HCT116 (cell line): ENCODE measurements at places on chromosomes 2 and 18.

- no peaks in the 10 kb centered on the region for H3K27me3 ChIP-seq
- H3K27ac ChIP-seq: no peak overlapping the region
- H3K36me3 ChIP-seq: no peaks in the 10 kb centered on the region
- no peak overlapping the region for H3K4me3 ChIP-seq
- no peak for DNase-seq
- H3K4me1 ChIP-seq: no peaks in the 10 kb centered on the region
These were observed 60.7 kb downstream of the CXCR4 start for GRCh38 chr2:136057023-136057801.

DNA sequence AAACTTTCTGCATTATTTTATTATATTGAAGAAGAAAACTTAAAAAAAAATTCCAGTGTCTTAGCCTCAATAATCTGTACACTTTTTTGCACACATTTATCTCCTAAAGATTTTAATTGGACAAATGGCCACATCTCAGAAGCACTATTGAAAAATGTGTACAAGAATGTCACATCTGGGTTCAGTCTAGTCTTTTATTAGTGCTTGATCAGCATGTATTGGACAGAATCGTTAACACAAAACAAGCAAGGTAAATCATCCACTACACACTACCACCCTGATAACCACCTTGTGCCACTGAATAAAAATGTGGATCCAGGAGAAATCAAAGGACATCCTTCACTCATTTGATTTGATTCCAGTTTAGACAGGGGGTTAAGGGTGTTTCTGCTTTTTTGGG is 554.8 kb downstream of the ARHGAP15 start:
- H3K27ac ChIP-seq: no peak overlapping the region
- H3K4me1 ChIP-seq: no peaks in the 10 kb centered on the region
- DNase-seq: no peak

- no peak overlapping the region for H3K27ac ChIP-seq
- no peaks in the 10 kb centered on the region for H3K27me3 ChIP-seq
- no peaks in the 10 kb centered on the region for H3K4me1 ChIP-seq
These were observed 184.8 kb downstream of the NCK2 start for GRCh38 chr2:105929516-105929915.

- H3K4me1 ChIP-seq: no peaks in the 10 kb centered on the region
- no peak overlapping the region for H3K4me3 ChIP-seq
- no peak overlapping the region for H3K27ac ChIP-seq
- peaks cover 10% of the 10 kb centered on the region; the same call in 1 of the 2 replicates for H3K27me3 ChIP-seq
These were observed 44.6 kb downstream of the INHBB start for GRCh38 chr2:120390381-120391055.

GRCh38 chr2:88481691-88482336 is 29.3 kb upstream of the FOXI3 start:
- no peak for DNase-seq
- no peaks in the 10 kb centered on the region for H3K36me3 ChIP-seq
- no peak overlapping the region for H3K4me3 ChIP-seq
- no peaks in the 10 kb centered on the region for H3K4me1 ChIP-seq

- H3K4me1 ChIP-seq: peaks cover 6% of the 10 kb centered on the region; the same call in 1 of the 2 replicates
- DNase-seq: no peak
- H3K4me3 ChIP-seq: no peak overlapping the region
- H3K27me3 ChIP-seq: no peaks in the 10 kb centered on the region
These were observed 14.2 kb downstream of the CAPG start for GRCh38 chr2:85395912-85396475.

DNA sequence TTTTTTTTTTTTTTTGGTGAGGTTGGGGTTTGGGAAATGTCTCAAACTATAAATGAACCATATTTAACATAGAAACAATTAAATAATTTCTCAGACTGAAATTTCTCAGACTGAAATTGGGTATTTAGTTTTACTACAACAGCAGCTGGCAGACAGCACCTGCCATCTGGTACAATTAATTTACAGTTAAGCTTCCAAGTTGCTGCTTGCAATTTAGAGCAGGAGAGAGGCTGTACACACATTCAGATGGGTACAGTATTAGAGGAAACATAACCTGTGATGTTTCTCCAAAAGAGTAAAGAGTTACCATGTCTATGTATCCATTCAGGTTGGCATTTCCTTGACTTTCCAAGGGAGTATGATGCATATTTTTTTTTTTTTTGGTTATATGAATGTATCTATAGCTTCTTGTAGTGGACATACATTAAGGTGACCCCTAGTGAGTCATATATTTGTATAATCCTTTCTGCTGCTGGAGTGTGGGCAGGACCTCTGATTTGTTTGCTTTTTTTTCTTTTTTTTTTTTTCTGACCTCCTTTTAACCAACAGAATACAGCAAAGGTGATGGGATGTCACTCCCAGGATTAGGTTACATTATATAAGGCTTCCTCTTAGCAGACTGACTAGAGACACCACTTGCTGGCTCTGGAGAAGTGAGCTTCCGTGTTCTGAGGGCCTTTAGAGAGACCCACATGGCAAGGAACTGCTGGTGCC is 201.7 kb downstream of the PTH2R start:
- H3K36me3 ChIP-seq: no peaks in the 10 kb centered on the region
- H3K4me1 ChIP-seq: no peaks in the 10 kb centered on the region
- H3K4me3 ChIP-seq: no peak overlapping the region
- no peak overlapping the region for H3K27ac ChIP-seq
- H3K27me3 ChIP-seq: 0 out of 2 replicates have a peak, but pooled peaks cover 3% of the 10 kb centered on the region
